ENCODE measurements at places on chromosomes 3 and 15. TPM values are rescaled to one million over a fixed set of nuclear protein-coding genes. Genes with fewer than 3 reads are reported as not detected.

EPHA3 gene
- 0.05 TPM for total RNA-seq

PDZRN3 gene
- total RNA-seq = not detected

LRRC49 gene
- not detected for total RNA-seq

ERICH6 gene
- 0.38 TPM for total RNA-seq

SOX14 gene
- total RNA-seq = not detected

KY gene
- total RNA-seq = not detected

ADAMTS9 gene
- not detected for total RNA-seq

EFCAB12 gene
- 0.65 TPM for total RNA-seq

SERPINI1 gene
- total RNA-seq = 2.9 TPM

GOLGA8M gene
- 2.2 TPM for total RNA-seq

THOC7 gene
- 79.2 TPM for total RNA-seq

LYSMD4 gene
- 10.7 TPM for total RNA-seq

FETUB gene
- total RNA-seq = not detected

KLHL40 gene
- not detected for total RNA-seq

B4GALT4 gene
- total RNA-seq = 10.9 TPM

GOLGA8G gene
- total RNA-seq = not detected

MYO5C gene
- 1.3 TPM for total RNA-seq

GRIP2 gene
- total RNA-seq = 0.08 TPM

ADAMTSL3 gene
- total RNA-seq = not detected

PTX3 gene
- not detected for total RNA-seq

MUC4 gene
- total RNA-seq = 0.08 TPM

PROK2 gene
- 2.5 TPM for total RNA-seq

GOLGA8S gene
- 0.38 TPM for total RNA-seq

MNS1 gene
- total RNA-seq = not detected

HRH1 gene
- 1.0 TPM for total RNA-seq

GPR15 gene
- 111 TPM for total RNA-seq

SMAD6 gene
- total RNA-seq = 0.58 TPM

GTPBP8 gene
- 28.2 TPM for total RNA-seq

RLBP1 gene
- total RNA-seq = not detected

TRIM42 gene
- total RNA-seq = not detected

CISH gene
- 328 TPM for total RNA-seq

GOLGA8Q gene
- total RNA-seq = 2.3 TPM

ST8SIA2 gene
- not detected for total RNA-seq

LYZL4 gene
- total RNA-seq = not detected

HOMER2 gene
- total RNA-seq = 20.0 TPM
